ENCODE measurements at places on chromosomes 4 and X. TPM values are rescaled to one million over a fixed set of nuclear protein-coding genes. Genes with fewer than 3 reads are reported as not detected.

Gene SPATA18
- not detected for total RNA-seq

Gene WDR1
- 550 TPM for total RNA-seq

Gene KIAA1210
- not detected for total RNA-seq

Gene JAKMIP1
- total RNA-seq = 16.3 TPM

Gene FGF13
- total RNA-seq = not detected

Gene DGKK
- 4.1 TPM for total RNA-seq

Gene NFKB1
- total RNA-seq = 108 TPM

Gene TBCK
- total RNA-seq = 46.1 TPM

DNA sequence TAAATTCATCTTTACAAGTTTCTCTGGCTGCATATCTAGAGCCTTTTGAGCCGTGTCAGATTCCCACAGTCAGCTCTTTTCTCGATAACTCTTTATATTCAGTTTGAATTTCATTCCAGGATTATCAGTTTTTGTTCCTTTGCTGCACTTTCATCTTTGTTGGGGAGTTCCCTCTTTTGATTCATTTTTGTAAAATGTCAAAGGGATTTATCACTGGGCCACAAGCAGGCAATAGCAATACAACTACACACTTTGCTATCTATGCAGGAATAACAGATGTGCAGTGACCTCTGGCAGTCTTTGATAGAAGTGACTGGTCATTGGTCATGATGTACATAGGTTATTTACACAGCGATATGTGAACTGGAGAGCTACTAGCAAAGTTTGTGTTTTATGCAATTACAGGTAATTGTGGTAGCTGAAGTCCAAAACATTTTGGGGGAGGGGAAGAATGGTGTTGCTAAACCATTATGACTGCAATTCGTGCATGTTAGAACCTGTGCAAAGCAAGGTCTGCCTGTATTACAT lies 43.8 kb downstream of the HPGDS start:
- DNase-seq = no peak

- DNase-seq = no peak
Observed at GRCh38 chr4:137649711-137650450, 117.6 kb upstream of the PCDH18 start.

- DNase-seq = no peak
Observed at GRCh38 chr4:155705664-155706063, 39.0 kb downstream of the GUCY1A1 start.

DNA sequence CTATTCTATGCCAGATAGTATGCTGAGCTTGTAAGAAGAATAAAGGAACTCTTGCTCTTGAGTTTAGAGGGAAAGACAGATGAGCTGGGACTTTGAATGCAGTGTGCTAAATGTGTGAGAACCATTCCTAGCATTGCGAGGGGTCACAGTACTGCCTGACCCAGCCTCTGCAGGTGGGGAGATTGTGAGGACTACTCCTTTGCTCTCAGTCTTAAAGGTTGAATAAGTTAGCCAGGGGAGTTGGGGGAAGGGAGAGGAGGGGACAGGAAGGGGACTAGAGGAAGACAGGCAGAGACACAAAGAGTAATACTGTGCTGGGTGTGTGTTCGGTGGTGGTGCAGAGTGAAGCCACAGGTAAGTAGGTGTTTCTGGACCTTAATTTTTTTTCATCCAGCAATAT lies 41.7 kb downstream of the DCUN1D4 start:
- DNase-seq = no peak

DNA sequence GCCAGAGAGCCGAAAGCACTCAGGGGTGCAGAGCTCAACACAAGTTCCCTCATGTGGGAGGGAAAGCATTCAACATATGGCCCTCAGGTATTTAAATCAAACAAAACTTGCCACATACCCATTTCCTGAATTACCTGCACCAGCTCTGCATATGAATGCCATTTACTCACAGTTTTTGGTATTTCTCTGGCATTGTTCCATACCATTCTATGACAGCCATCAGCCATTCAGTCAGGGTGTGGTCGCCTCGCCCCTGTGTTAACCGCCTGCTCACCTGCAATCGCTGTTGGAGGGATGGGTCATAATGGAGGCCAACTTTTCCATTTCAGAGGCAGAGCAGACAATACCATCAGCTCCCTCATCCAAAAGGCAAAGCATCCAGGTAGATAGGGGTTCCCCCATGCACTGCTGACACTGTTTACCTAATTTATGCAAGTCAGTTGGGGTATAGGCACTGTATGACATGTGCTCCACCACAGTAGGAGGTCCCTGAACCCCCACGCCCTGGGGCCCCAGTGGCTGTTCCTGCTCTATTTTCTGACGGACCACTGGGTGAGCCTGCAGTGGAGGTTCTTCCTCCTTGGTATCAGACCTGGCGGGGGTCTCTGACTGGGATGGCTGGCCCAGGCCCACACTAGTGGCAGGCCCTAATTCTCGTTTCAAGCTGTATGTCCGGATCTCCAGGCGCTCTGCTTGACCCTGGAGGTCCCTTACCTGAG lies 227.1 kb downstream of the ADGRL3 start:
- no peak for DNase-seq

- no peak for DNase-seq
Observed at GRCh38 chr4:169601016-169601771, 11.2 kb downstream of the NEK1 start.
